CD4-positive, alpha-beta T cell (primary cell): ENCODE measurements at places on chromosomes 4 and X. TPM values are rescaled to one million over a fixed set of nuclear protein-coding genes. Genes with fewer than 3 reads are reported as not detected.

NEIL3 gene
- 0.25 TPM for total RNA-seq

CENPC gene
- total RNA-seq: 116 TPM

SPP1 gene
- total RNA-seq: not detected

TCEAL2 gene
- total RNA-seq: 1.2 TPM

MAGEB3 gene
- not detected for total RNA-seq

UGT2B7 gene
- total RNA-seq: not detected

PCYT1B gene
- not detected for total RNA-seq

KIF4A gene
- total RNA-seq: 0.19 TPM

CABS1 gene
- total RNA-seq: not detected

IL21 gene
- 0.08 TPM for total RNA-seq

ETDA gene
- not detected for total RNA-seq

DNA sequence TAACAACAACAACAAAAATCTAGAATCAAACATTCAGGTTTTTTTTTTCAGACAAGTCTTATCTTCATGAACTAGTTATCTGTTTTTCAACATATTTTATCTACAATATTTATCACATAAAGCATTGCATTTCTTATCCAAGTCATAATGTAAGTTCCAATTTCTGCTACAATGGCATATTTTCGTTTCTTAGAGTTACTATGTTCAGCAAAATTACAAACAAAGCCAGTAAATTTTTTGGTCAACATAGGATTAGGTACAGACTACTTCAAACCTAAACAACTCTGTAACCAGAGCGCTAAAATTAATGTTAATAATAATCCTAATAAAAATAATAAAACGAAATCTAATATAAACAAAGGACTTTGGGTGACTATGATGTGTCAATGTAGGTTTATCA lies 165.4 kb upstream of the TACR3 start:
- DNase-seq: no peak

GRCh38 chr4:77852892-77853495 lies 9.6 kb upstream of the MRPL1 start:
- DNase-seq: peak; percentile 58

- DNase-seq: no peak
Measured at GRCh38 chr4:186149872-186150271, 41.5 kb upstream of the CYP4V2 start.

DNA sequence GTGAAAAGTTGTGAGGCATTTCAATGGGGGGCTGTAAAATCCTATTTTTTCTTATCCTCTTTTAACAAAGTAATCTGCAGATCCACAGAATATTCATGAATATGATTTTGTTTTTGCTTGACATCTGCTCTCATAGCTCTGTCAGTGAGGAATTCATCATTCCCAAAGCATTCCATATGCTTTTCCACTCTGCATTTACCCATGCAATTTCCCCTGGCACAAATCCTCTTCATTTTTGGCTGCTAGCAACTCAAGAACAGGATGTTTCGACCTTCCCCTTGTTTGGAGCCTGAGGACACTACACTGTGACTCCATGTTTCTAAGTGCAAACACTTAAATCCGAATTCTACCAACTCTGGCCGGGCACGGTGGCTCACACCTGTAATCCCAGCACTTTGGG lies 48.5 kb downstream of the KLHL15 start:
- no peak for DNase-seq

- peak; percentile 21 for DNase-seq
Measured at GRCh38 chrX:106791495-106791894, 11.0 kb upstream of the TBC1D8B start.

GRCh38 chr4:143337600-143338287 lies 1.1 kb downstream of the GAB1 start:
- DNase-seq: no peak

GRCh38 chrX:130718137-130718536 lies 184.9 kb downstream of the ENOX2 start:
- no peak for DNase-seq

- DNase-seq: no peak
Measured at GRCh38 chr4:39770005-39770404, 72.1 kb downstream of the UBE2K start.

DNA sequence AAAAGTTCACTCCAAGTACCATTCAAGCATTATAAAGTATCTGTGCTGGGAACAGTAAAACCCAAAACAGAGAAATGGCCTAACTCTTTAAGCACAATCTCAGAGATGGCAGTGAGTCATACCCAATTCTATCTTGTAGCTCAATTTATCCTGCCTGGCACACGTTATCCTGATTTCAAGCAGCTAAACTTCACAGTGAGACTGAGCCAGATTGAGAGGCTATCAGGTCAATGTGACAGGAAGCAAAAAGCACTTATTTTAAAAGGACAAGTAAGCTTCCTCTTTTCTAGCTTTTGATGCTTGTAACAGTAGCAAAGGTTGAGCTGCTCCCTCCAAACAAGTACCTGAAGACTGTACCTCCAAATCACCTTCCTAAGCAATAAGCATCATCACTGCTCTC lies 324.9 kb downstream of the NAF1 start:
- no peak for DNase-seq

DNA sequence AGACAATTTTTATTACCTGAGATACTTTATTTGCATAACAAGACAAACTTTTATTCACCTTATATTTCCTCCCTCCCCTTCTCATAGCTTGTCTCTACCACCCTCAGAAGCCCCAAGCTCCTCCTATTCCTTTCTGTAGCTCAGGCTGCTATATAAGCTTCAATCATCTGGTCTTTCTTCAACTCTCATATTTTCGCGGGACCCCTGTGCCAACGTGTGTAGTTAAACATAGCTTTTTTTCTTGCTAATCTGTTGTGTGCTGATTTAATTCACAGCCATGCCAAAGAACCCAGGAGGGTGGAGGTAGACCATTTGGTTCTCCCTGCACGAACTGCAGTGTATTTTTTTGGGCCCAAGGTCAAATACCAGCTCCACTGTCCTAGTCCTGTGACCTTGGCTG lies 21.1 kb upstream of the CD38 start:
- DNase-seq: no peak

- no peak for DNase-seq
Measured at GRCh38 chrX:154727871-154728270, 23.0 kb downstream of the GAB3 start.

DNA sequence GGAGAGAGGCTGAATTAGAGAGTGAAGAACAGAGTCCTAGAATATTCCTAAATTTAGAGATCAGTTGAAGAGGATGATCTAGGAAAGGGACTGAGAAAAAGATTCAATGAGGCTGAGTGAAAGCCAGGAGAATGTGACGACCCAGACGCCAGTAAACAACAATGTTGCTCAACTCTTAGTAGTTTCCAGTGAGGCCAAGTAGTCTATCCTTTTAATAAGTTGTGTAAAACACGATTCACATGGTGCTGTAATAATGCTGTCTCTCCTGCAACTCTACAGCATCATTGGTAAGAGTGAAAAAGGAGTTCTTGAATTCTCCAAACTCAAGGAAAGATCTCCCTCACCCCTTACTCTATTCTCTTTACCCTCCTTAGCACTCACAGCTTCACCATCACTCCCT lies 140.3 kb downstream of the CFAP299 start:
- DNase-seq: no peak

- no peak for DNase-seq
Measured at GRCh38 chr4:88771883-88772450, 74.3 kb upstream of the NAP1L5 start.

- DNase-seq: no peak
Measured at GRCh38 chrX:103151799-103152198, 58.9 kb upstream of the NXF3 start.

DNA sequence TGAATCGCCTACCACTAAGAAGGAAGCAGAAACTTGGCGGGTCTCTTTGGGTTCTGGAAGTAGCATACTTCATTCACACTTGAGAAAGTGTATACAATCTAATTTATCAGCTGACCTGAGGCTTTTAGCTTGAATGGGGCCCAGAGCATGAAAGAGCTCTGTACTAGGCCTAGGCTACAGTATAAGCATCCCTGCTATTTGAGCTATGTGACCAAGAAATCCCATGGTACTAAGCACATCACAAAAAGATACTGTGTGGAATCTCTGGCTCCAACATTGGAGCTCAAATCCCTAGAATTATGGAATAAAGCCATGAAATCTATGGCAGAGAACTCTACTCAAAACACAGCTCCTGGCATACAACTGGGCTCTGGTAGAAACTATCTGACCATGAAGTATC lies 43.9 kb upstream of the CCDC149 start:
- no peak for DNase-seq

GRCh38 chr4:110119337-110119736 lies 79.1 kb downstream of the ELOVL6 start:
- no peak for DNase-seq

- DNase-seq: no peak
Measured at GRCh38 chr4:113588895-113589668, 172.5 kb downstream of the CAMK2D start.

DNA sequence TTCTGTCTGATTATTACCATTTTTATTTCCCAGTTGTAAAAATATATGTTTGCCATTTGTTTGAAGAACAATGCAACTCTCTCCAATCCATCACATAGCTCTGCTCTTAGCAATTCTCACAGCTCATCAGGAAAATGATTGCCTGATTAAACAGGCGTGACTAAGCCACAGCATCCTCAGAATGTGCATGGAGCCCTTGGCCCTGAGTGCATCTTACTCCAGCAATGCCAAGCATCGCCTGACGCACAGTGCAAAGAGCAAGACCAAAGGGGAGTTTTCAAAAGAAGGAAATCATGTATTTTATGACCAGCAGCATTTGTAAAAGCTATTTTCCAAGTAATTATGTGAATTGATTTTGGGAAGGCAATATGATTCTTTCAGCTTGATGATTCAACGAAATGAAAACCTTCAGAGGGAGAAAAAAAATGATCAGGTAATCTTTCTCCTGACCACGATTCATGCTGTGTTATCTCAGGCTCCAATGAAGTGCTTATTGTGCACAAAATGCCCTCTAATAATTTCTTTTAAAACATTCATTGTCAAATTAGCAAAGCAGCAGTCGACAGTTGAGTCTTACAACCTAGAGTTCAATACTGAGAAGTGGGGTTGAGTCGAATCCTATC lies 138.0 kb upstream of the FAM9B start:
- DNase-seq: no peak

DNA sequence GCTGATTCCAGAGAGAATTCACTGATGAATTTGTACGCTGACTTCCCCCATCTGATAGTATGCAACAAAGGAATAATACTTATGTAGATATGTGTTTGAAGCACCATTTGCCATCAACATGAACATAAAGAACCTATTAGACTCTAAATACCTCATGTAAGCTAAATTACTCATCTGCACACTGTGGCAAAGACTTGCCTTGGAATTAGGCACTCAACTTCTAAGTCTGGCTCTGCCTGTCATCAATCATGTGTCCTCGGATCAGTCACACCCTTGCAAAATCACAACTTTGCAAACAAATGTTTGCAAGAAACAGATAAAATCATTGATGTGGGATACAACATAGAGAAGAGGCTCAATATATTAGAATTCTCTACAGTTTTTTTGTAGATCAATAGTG lies 169.9 kb upstream of the LDB2 start:
- DNase-seq: no peak

GRCh38 chrX:52585892-52586291 lies 68.8 kb downstream of the SSX7 start:
- no peak for DNase-seq

DNA sequence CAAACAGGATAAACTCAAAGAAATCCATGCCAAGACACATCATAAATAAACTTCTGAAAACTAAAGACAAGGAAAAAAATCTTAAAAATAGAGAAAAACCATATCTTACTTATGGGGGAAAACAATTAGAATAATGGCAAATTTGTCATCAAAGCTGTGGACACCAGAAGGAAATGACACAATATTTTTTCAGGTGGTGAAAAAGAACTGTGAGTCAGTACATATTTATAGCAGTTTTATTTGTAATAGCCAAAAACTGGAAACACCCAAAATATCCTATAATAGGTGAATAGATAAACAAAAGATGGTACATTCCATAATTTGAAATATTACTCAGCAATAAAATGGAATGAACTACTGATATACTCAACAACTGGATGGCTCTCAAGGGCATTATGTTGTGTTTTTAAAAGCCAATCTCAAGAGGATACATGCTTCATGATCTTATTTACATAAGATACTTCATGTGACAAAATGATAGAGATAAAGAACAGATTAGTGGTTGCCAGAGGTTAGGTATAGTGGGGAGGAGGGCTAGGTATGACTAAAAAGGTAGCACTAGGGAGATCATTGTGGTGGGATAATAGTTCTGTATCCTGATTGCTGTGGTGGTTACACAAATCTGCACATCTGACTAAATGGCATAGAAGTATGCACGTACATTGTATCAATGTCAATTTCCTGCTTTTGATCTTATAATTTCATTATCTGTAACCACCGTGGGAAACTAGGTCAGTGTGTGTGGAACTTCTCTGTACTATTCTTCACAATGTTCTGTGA lies 191.9 kb downstream of the PPP1R2C start:
- DNase-seq: peak; percentile 34

DNA sequence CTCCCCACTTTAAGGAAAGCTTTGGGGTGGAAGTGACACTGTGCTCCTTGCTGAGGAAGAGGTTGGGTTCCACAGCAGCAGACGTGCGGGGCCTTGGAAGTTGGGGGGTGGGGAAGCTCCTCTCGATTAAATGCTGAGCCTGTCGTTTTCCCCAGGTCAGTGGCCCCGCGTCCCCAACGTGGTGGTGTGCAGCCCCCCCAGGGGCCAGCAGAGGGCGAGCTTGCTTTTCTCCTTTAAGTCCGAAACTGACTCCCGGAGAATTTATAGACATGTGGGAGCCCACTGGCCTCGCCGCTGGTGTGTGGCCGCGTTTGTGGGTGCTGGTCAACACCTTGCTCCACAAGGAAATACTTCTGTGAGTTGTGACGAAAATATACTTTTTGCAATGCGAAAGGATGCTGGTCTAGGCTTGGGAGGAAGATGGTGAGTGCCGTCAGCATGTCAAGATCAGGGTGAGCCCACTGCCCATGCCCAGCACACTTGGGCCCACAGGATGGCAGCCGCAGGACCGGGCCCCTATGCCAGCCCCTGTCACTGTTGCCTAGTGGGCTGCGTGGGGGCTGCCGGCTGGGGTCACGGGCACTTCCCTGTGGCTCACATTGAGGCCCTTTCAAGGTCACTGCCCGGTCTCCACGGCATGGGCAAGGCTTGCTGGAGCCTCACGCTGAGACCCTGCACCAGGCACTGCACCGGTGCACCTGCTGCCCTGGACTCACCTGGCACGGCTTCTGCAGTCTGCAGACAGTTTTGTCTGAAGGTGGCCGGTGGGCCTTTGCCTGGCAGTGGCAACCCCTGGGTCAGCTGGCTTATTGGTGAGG lies 9.4 kb downstream of the UVSSA start:
- DNase-seq: peak; percentile 65

- DNase-seq: no peak
Measured at GRCh38 chr4:113534711-113535110, 226.8 kb downstream of the CAMK2D start.

- no peak for DNase-seq
Measured at GRCh38 chr4:94160774-94161173, 46.9 kb upstream of the SMARCAD1 start.

GRCh38 chr4:58275856-58276255 lies 1165.7 kb upstream of the IGFBP7 start:
- DNase-seq: no peak
